ENCODE measurements at places on chromosomes 1 and 21.

- no peak for DNase-seq
Measured at GRCh38 chr21:37532868-37533780, 166.6 kb downstream of the DYRK1A start.

- no peak for DNase-seq
Measured at GRCh38 chr1:166391279-166392066, 224.7 kb upstream of the FAM78B start.

DNA sequence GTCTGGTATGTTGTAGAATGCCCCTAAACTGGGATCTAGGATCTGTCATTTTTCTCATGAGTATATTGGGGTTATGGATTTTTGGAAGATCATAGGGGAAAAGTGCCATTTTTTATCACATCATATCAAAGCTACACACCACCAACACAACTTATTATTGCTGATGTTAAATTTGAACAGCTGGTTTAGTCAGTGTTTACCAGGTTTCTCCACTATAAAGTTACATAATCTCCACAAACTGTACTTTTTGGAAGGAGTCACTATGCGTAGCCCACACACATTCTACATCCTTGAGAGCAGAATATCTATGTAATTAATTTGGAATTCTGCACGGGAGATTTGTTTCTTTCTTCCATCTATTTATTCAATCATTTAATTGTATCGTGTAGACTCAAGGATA is 35.2 kb downstream of the RC3H1 start:
- no peak for DNase-seq

DNA sequence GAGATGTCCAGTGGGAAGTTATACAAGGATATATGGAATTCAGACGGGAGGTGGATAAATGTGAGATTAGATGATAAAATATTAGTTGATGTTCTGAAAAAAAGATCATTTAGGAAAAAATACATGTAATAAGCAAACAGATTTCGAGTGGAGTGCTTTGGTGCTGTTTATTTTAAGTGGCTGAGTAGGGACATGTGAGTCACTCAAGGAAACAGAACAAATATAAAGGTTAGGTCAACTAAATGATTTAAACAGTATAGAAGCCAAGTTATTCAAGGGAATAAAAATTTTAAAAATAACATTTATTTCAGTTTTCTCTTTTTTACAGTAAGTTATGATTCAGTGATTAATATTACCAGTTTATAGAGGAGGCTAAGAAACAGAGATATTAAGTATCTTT is 1046.7 kb upstream of the B3GALT2 start:
- no peak for DNase-seq

DNA sequence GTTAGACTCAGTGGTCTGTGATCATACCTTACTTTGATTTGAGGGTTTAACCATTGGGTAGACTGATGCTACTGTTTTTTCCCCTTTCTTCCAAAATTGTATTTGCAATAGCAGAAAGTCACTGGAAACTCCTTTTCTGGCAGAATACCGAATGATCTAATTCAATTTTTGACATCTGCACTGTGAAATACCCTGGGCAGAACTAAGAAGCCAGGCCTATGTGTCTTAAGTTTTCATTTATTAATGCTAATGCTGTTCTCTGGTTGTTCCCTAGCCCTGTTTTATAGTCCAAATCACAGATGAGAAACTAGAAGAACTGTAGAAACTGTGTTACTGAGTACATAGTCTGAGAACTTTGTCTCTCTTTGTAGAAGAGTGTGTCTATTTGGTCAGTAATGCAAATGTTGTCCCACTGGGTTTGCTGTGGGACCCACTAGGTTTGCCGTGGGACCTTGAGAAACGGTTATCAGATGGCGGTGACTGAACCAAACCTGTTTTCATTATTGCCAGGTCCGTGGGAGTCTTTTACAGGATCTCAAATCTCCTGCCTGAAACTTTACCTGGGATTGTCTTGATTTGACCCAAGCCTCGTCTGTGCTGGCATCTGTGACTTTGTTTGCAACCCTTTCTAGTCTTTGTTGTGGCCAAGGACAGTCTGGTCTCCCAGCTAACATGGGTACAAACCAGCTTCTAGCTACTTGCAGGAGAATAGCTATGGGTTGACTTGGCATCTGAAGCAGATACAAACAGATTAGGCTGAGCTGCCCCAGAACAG is 41.4 kb downstream of the PEX14 start:
- no peak for DNase-seq

DNA sequence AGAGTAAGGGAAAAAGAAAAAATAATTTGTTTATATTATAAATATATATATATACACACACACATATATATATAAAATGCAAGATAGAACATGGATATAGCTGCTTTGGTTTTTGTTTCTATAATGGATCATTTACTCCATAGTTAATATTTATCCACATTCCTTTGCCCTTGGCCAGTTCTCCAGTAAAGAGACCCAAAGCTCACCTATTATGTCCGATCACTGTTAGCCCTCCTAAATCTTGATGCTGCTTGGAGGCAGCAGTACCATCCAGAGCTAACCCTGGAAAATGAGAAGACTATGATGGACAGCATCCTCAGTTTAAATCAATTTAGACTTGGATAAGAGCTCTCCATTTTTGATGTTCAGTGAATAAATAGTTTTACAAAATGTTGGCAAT is 407.7 kb downstream of the PLPP3 start:
- DNase-seq = no peak

DNA sequence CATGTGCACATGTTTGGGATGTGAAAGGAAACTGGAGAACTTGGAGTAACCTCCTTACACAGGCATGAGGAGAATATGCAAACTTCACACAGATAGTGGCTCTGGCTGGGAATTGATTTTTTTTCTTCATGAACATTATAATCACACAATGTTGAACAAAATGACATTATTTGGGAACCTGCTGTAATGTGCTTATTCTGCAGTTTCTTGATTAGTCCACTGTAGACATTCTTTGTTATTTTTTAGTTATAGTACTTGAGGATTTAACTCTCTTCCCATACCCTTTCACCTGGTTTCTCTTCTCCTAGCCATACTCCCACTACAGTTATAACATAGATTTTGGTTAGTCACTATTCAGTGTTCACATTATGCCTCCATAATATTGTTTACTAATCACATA is 68.3 kb downstream of the ATG4C start:
- DNase-seq = no peak

GRCh38 chr1:26351590-26352337 is 2.2 kb downstream of the CRYBG2 start:
- DNase-seq = no peak

DNA sequence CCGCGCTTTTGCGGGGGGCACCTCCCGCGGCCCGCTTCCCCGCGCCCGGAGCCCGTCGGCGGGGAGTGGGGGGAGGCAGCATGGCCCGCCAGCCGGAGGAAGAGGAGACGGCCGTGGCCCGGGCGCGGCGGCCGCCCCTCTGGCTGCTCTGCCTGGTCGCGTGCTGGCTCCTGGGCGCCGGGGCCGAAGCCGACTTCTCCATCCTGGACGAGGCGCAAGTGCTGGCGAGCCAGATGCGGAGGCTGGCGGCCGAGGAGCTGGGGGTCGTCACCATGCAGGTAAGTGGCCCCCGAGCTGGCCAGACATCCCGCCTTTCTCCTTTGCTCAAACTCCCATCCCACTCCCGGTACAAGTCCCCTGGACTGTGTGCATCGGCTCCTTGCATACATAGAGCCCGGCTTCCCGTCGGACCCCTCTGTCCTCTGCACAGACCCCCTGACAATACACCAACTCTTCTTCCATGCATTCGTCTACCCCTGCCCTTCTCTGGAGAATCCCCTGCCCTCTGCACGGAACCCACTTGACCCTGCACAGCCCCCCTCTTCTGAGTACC is 812 bp downstream of the CACHD1 start:
- DNase-seq = no peak

- DNase-seq = no peak
Measured at GRCh38 chr1:224432672-224433040, 1.9 kb downstream of the WDR26 start.

- DNase-seq = no peak
Measured at GRCh38 chr1:100883963-100884362, 10.7 kb downstream of the EXTL2 start.

- DNase-seq = no peak
Measured at GRCh38 chr21:16116798-16117197, 387.0 kb downstream of the USP25 start.

- DNase-seq = no peak
Measured at GRCh38 chr1:171803045-171803444, 21.6 kb downstream of the METTL13 start.

DNA sequence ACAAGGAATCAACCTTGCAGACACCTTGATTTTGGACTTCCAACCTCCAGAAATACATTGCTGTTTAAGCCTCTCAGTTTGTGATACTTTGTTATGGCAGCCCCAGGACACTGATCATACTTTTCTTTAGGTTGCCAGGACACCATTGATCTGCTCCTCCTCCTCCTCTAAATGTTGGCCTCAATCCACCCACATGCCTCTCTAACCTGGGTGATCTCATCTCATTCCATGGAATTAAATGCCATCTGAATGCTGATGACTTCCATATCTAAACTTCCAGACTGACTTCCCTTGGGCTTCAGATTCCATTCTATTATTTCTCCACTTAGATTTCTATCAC is 7.4 kb upstream of the PPP1R15B start:
- DNase-seq = no peak

DNA sequence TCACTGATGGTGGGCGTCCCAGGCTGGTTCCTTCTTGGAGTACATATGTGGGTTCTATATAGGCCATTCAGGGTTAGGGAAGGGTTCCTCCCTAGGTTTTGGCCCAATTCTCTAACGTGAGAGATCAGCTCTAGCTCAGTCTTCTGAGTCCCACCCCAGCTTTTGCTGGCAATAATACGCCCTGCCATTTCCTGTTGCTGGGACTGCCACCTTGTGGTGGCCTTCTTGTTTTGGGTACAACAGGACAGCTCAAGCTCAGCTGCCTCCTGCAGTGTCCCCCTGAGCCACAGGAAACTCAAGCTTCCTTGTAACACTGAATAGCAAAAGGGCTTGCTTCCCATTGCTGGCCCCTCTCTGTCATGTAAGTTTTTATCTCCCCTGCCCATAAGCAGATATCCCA is 77.8 kb downstream of the BACH1 start:
- DNase-seq = peak; percentile 13

- DNase-seq = no peak
Measured at GRCh38 chr1:75085931-75086330, 48.3 kb upstream of the LHX8 start.

- no peak for DNase-seq
Measured at GRCh38 chr1:107776900-107777663, 187.9 kb downstream of the VAV3 start.

GRCh38 chr1:201568859-201569294 is 29.9 kb downstream of the NAV1 start:
- no peak for DNase-seq

DNA sequence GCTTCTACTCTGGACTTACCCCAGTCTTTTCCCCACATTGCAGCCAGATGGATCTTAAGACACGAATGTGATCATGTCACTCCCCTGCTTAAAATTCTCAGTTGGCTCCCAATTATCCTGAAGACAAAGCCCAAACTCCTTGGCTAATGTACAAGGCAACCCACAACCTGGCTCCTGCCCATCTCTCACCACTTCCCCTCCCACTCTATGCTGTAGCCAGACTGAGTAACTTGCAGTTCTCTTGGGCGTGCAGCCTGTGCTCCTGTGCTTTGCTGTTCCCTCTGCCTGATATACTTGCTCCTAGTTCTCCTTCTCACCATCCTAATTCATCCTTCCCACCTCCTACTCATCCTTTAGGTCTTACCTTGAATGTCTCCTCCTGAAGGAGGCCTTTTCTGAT is 56.2 kb downstream of the LGR6 start:
- DNase-seq = no peak

- DNase-seq = no peak
Measured at GRCh38 chr1:152640351-152640750, 17.4 kb upstream of the LCE3A start.

DNA sequence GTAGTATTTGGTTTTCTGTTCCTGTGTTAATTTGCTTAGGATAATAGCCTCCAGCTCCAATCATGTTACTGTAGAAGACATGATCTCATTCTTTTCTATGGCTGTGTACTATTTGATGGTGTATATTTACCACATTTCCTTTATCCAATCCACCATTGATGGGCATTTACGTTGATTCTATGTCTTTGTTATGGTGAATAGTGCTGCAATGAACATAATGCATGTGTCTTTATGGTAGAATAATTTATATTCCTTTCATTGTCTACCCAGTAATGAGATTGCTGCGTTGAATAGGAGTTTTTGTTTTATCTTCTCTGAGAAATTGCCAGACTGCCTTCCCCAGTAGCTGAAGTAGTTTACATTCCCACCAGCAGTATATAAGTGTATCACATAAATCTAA is 538.8 kb downstream of the LRRIQ3 start:
- DNase-seq = no peak

DNA sequence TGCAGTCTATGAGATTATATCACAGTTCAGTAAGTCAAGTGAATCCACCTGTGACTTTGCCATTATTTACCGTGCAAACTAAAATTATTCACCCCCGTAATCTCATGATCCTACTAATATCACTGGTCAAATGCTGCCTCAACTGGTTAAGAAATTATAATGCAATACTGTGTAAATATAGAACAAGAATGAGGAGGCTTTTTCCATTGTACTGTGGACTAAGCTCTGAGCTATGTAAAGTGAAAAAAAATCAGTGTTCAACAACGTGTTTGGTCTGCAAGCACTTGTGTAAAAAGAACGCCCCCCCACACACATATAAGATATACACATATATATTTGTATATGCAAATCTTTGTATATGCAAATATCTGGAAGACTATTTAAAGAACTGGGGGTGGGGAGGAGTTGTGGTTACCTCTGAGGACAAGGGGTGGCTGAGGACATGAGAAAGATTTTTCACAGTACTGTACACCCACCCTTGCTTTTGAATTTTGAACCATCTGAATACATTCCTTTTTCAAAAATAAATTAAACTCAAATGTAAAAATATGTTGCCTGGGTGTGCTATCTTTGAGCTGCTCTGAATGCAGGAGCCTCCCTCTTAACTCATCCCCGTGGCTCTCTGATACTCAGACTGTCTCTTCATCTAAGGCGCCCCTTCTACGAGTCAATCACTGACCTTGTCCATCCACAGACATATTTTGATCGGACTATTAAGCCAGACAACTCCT is 57.0 kb downstream of the PTP4A2 start:
- no peak for DNase-seq

GRCh38 chr1:158972841-158973240 is 36.9 kb upstream of the IFI16 start:
- no peak for DNase-seq

DNA sequence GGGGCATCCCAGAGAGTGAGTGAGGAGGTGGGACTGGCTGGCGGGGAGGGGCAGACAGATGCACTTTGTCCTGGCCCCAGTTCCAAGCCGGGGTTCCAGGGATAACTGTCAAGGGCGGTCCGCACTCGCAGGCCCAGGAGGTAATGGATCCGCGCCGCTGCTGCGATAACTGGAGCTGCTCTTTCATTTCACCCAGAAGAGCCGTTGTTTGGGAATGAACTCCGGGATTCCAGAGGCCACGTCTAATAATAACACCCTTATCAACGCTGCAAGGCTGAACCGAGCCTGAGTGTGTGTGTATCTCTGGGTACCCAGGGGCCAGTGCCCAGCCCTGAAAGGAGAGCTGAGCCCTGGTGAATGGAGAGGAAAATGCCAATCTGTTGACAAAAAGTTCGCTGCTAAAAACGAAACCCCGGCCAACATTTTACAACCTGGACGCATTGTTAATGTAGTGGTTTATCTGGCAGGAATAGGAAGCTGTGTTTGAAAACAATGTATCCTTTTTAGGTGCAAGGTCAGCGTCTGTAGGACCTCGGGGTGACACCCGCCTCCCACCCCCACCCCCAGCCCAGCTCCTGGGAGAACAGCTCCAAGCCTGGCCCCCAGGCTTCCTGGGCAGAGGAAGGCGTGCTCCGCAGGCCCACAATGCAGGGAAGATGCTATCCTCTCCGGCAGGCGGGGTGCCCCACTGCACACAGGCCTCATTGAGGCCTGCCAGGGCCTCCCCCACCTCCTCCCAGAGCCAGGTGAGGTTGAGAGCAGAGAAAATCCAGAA is 119.7 kb downstream of the PROX1 start:
- no peak for DNase-seq

Measured in activated T-helper 1 cell treated with Interleukin-2 at 50 U/mL for 16 hours (primary cell).